ENCODE measurements at places on chromosomes 7 and 10.

GRCh38 chr7:43513251-43513650 lies 69.7 kb upstream of the STK17A start:
- no peak for DNase-seq

GRCh38 chr10:32049113-32049512 lies 7.1 kb downstream of the KIF5B start:
- DNase-seq: no peak

- no peak for DNase-seq
Observed at GRCh38 chr7:128708235-128708634, 30.9 kb upstream of the CALU start.

- DNase-seq: no peak
Observed at GRCh38 chr10:84371944-84372343, 43.6 kb downstream of the CCSER2 start.

GRCh38 chr10:90308223-90308622 lies 549.6 kb downstream of the HTR7 start:
- no peak for DNase-seq

- DNase-seq: no peak
Observed at GRCh38 chr10:44125879-44126278, 259.0 kb downstream of the CXCL12 start.

- no peak for DNase-seq
Observed at GRCh38 chr10:92789067-92789466, 59.3 kb upstream of the EXOC6 start.

DNA sequence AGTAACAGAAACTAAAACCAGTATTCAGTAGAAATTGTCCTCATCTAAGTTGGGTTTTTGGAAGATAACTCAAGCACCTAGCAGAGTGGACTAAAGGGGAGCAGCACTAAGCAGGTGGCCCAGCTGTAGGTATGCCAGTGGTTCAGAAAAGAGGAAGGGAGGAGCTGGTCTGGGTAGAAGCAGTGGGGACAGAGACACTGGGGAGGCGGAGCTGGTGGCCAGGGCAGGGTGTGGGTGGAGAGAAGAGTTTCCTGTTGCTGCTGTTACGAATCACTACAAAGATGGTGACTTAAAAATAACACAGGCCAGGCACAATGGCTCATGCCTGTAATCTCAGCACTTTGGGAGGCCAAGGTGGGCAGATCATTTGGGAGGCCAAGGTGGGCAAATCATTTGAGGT lies 136.2 kb downstream of the WDR11 start:
- no peak for DNase-seq

DNA sequence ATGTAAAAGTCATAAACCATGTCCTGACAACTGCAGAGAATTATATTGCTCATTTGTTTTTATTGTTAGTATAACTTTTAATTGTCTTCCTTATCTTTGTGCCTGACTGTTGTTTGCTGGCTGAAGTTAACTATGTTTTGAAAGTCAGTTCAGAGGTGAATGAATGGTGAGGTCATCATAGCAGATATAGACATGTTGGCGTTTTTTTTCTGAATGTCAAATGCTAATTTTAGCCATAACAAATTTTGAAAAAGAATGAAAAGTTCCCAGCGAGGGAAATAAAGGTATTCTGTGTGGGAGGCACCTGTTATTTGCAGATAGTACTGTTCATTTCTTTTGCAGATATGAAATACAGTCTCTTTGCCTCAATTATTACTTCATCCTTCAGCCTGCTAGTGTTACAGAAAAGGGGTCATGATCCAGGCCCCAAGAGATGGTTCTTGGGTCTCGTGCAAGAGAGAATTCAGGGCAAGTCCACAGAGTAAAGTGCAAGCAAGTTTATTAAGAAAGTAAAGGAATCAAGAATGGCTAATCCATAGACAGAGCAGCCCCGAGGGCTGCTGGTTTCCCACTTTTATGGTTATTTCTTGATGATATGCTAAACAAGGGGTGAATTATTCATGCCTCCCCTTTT lies 96.5 kb downstream of the CAMK1D start:
- DNase-seq: no peak

DNA sequence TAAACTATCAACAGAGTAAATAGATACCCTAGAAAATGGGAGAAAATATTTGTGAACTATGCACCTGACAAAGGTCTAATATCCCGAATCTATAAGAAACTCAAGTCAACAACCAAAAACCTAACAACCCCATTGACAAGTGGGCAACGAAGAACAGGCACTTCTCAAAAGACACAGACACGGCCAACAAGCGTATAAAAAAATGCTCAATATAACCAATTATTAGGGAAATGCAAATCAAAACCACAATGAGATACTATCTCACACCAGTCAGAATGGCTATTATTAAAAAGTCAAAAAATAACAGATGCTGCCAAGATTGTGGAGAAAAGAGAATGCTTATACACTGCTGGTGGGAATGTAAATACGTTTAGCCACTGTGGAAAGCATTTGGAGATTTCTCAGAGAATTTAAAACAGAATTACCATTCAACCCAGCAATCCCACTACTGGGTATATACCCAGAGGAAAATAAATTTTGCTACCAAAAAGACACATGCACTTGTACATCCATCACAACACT lies 63.2 kb upstream of the CAV2 start:
- DNase-seq: no peak

GRCh38 chr7:157990226-157990880 lies 597.3 kb downstream of the PTPRN2 start:
- no peak for DNase-seq

- no peak for DNase-seq
Observed at GRCh38 chr7:44981035-44981706, 2.4 kb upstream of the MYO1G start.
